MCF 10A (cell line): ENCODE measurements at places on chromosomes 1 and 21. TPM values are rescaled to one million over a fixed set of nuclear protein-coding genes. Genes with fewer than 3 reads are reported as not detected.
A peak's percentile ranks its signal among the peaks of the same experiment; 100 is the strongest.

DNA sequence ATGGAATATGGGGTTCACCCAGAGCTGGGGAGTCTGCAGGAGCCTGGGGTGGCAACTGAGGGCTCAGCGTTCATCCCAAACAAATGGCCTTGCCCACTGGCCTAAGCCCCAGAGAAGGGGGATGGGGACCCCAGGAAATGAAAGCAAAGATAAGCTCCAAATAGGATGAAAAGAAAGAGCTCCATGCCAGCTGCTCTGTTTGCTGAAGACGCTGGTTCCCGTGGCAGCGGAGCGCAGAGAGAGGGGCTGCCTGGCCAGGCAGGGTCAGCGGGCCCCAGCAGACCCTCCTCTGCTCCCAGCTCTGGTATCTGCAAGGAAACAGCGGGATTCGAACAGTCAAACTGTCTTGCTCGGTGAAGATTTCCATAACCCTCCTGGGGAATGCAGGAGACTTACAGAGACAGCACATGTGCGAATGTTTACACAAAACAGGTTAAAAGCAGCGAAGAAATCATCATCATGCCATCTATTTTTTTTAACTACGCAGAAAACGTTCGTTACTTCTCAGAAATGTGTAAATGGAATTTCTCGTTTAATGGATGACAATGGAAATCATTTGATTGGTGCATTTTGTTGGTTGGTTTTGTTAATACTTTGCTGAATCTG, 94.4 kb downstream of the PDE9A start:
- no peak for DNase-seq

The LCE3E gene
- total RNA-seq: not detected in 2 replicates

The MFSD2A gene
- total RNA-seq: 49.1 and 52.9 TPM in 2 replicates

GRCh38 chr1:6037338-6037762, 8.3 kb upstream of the KCNAB2 start:
- DNase-seq: peak; percentile 18

DNA sequence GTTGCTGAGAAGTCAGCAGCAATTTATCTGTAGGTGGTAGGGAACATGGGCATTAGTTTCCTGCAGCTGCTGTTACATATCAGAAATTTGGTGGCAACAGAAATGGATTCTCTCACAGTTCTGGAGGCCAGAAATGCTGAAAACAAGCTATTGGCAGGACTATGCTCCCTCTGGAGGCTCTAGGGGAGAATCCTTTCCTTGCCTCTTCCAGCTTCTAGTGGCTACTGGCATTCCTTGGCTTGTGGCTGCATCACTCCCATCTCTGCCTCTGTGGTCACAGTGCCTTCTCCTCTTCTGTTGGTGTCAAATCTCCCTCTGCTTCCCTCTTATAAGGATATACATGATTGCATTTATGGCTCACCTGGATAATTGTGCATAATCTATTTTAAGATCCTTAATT, 2.5 kb upstream of the SFT2D2 start:
- no peak for DNase-seq

The CFAP107 gene
- not detected in 2 replicates for total RNA-seq

The CPTP gene
- total RNA-seq: 19.3 and 21.0 TPM in 2 replicates

The DNALI1 gene
- not detected in 2 replicates for total RNA-seq

- no peak for DNase-seq
Observed at GRCh38 chr1:179153217-179153616, 71.3 kb downstream of the TOR3A start.

The C1orf146 gene
- not detected in 2 replicates for total RNA-seq

GRCh38 chr21:41478319-41479177, 29.4 kb downstream of the TMPRSS2 start:
- peak; percentile 5 for DNase-seq

- peak; percentile 81 for DNase-seq
Observed at GRCh38 chr1:226697151-226697928, 41.7 kb downstream of the ITPKB start.

GRCh38 chr1:156391366-156391677, 22.3 kb downstream of the RHBG start:
- no peak for DNase-seq

DNA sequence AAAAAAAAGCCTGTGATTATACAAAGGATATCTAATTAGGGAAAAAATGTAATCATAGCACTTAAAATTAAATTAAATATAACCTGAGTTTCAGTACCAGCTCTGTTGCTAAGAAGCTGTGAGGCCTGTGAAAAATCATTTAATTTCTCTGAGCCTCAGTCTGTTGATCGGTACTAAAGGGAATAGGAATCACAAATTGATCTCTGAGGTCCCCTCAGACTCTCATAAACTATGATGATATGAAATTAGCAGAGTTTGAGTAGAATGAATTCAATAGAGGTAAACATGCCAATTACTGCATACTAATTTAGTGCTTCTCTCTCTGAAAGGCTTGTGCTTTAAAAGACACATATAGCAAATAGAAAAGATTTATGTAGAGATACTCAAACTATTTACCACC, 416.8 kb upstream of the NCAM2 start:
- no peak for DNase-seq

DNA sequence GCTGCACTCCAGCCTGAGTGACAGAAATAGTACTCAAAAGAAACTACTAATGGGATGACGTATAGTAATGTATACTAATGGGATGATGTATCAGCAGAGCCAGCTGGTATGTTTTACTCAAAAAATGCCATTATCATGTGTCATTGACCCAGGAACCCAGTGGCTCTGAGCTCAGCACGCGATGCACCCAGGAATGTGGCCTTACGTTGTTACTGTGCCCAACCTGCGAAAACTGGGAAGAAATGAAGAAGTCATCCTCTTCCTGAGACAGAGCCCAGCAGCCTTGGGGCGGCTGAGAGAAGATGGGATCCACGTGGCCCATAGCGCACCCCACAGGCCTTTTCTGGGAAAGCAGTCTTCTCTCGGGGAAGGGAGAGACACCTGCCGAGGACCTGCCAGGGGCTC, 8.8 kb downstream of the UBE2J2 start:
- DNase-seq: peak; percentile 78

The KAZN gene
- total RNA-seq: 3.3 and 4.2 TPM in 2 replicates

The KIAA0040 gene
- 26.7 and 27.7 TPM in 2 replicates for total RNA-seq

The ARHGEF16 gene
- 8.6 and 8.8 TPM in 2 replicates for total RNA-seq

GRCh38 chr1:60847391-60847790, 235.0 kb upstream of the NFIA start:
- DNase-seq: no peak

GRCh38 chr1:229432905-229433304, 989 bp downstream of the ACTA1 start:
- no peak for DNase-seq

DNA sequence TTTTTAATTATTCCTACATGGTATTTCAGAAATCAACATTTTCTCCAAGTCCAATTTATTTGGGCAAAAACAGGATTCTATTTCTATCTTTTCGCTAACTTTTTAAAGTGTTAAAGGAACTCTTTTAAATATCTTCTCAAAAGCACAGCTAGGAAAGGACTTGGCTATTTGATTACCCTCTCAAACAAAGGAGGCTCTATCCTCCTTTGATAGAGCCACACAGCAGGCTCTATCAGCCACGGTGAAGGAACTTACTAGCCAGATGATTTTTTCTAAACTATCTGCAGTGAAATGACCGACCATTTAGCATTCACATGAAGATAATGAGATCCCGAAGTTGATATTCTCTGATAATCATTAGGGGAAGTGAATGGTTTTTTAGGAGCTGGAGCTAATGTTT, 9.1 kb downstream of the ANGPTL7 start:
- no peak for DNase-seq

The ALPL gene
- not detected in 2 replicates for total RNA-seq

- DNase-seq: no peak
Observed at GRCh38 chr21:36545776-36546511, 66.0 kb upstream of the CLDN14 start.

DNA sequence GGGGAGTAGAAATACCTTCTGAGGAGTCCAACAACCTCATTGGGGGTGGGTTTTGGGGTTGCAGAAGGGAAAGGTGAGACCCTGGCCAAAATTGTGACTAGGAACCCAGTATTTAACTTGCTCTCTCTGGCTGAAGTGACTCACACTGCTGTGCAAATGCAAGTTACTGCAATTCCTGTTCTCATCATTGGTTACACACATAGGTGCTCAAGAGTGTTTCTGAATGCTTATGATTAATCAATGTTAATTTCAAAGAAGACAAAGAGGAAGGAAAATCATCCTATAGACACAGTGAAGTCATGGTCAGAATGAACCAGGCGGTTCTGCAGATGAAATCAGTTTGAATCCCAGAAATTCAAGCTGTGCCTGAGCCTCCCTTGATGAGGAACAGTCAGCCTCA, 3.1 kb downstream of the ASCL5 start:
- DNase-seq: peak; percentile 30

- no peak for DNase-seq
Observed at GRCh38 chr1:228144193-228144992, 4.3 kb downstream of the GUK1 start.

DNA sequence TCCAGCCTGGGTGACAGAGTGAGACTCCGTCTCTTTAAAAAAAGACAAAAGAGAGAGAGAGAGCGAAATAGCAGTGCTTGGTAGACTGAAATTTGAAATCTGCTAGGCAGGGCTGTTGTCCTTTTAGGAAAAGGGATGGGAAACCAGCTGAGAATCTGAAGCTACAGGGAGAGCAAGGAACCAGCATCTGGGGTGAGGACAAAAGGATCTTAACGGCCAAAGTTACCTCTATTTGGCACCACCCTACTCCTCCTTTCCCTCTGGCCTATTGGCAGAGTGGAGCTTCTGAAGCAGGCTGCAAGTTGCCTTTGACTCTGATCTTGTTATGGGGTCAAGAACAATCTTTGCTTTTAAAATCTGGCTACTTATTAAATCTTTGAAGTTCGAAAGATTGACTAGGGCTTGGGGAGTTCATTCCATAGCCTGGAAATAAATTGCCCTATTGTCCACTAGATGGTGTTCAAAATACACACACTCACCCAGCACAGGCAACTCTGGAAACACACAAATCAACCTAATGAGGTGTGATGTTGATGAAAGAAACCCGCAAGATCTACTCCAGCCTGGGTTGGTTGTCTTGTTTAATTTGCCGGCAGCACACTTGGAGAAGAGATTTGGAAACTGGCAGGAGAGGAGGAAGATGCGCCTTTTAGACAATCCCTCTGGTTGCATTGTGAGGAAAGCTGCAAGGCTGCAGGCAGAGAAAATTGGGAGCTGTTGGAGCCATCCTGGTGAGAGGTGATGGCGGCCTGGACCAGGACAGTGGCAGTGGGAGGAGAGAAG, 16.5 kb upstream of the PARP1 start:
- peak; percentile 77 for DNase-seq

DNA sequence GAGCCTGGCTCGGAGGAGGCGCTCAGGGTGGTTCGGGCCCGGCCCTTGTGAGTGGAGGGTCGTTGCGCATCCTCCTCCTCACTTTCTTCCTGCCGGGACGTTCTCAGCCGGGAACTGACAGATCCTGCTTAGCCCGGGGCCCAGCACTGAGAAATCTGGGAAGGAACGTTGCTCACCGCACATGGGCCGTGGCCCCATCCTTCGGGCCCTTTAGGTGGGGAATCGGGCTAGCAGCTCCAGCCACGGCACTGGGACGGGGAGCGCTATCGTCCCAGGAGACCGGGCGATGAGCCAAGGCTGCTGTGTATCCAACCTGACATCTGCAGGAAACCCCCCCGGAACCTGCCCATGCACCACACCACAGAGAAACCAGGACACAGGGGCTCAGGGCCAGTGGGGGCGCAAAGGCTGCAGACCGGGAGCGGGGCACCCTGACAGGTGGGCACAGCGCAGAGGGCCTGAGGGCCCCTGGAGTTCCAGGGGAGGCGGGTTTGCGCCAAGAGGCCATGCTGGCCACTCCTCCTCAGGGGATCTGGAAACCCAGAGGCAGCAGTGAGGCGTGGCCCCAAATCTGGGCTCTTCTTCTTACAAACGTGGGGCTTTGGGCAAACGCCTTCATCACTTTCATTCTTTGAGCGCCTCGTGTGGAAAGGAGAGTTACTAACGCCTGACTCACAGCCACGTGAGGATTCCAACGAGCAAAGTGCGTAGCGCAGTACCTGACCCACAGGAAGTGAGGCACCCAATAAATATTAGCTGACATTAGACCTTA, at the start of gene SH2D5:
TSS of gene SH2D5 (minus strand) at position 116 of the 772 bp plus-strand sequence. CDS start 4,659 bp downstream, outside the sequence.
- peak; percentile 97 for DNase-seq

DNA sequence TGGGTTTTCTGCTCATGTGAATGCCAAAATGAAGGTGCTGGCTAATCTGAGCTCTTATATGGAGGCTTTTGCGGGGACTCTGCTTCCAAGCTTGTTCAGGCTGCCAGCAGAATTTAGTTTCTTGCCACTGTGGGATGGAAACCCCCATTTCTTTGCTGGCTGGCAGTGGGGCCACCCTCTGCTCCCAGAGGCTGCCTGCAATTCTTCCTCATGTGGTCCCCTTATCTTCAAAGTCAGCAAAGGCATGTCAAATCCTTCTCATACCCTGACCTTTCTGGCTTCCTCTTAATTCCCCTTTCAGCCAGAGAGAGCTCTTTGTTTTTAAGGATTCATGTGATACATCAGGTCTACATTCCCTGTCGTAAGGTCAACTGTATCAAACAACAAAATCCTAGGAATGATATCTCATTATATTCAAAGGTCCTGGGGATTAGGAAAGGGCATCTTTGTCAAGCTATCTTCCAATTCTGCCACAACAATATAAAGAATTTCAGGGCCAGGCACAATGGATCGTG, 5.2 kb upstream of the GPR161 start:
- no peak for DNase-seq

- no peak for DNase-seq
Observed at GRCh38 chr1:11526071-11526895, 47.3 kb downstream of the DISP3 start.

The S100A9 gene
- total RNA-seq: 86.4 and 126 TPM in 2 replicates

- peak; percentile 71 for DNase-seq
Observed at GRCh38 chr1:204074274-204075138, 1.6 kb downstream of the SOX13 start.

The CSF3R gene
- total RNA-seq: not detected in 2 replicates

The RGSL1 gene
- not detected in 2 replicates for total RNA-seq

DNA sequence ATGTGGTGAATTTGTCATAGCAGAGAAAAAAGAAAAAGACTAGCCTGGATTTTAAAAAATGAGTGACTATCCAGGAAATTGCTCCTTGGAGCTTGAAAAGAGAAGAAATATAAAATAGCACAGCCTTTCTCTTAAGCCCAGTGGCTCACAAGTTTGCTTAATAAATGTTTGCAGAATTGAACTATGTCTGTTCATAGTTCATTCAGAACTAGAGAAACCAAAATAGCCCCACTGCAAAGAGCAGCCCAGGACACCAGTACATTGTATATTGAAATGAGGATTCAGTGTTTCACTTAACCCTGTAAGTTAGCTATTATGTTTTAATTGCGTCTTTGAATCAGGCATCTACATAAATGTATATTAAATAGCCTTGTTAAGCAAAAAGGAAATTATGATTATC, 88.8 kb downstream of the NR5A2 start:
- DNase-seq: no peak

DNA sequence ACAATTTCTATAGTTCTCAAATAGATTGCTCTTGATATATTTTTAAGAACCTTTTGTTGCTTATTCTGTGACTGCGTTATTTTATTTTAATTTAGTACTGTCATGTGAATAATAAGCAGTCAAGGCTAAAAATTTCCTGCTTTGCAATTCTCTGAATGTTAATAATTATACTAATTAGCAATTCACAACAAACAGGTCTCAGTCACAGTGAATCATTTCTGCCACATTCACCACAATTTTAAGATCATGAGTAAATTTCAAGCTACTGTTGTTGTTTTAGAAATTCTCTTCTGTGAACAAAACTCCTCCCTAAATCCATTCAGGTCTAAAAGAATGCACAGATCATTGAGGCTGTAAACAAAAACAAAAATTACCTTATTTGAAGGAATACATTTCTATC, 339.6 kb upstream of the DPYD start:
- no peak for DNase-seq

GRCh38 chr1:67144696-67145095, 9.9 kb upstream of the C1orf141 start:
- DNase-seq: no peak
